ENCODE measurements at places on chromosomes 2 and 18.

GRCh38 chr2:111116843-111117597 lies 3.7 kb upstream of the BCL2L11 start:
- peak; percentile 85 for DNase-seq

DNA sequence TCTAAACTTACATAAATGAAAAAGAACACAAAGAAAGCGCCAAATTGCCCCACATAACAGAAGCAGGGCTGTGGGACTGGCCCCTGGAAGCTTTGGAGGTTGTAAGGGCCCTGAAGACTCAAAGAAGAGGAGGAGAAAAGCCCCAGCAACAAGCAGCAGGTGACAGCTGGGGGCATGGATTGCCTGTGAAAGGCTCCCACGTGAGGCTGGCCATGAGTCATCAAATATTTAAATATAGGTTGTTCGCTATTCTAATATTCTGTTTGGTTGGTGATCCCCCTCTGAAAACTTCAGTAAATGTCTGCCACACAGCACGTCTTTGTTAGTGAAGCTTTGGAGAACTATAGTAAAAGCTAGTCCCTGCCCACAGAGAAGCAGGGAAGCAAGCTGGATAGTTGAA lies 132.4 kb downstream of the MREG start:
- no peak for DNase-seq

DNA sequence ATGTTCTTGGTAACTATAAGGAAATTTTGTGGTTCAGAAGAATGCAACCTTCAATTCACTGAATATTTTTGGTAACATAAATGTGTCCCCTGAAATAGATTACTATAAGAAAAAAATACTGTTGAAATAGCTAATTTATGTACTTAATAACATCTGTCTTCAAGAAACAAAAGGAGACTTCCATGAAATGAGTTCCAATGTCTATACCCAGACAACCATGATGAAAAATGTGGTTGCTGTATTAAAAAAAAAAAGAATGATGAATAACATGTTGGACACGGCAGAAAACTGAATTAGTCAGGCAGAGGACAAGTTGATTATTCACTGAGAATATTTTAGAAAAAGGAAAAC lies 98.5 kb downstream of the TACR1 start:
- DNase-seq = no peak

DNA sequence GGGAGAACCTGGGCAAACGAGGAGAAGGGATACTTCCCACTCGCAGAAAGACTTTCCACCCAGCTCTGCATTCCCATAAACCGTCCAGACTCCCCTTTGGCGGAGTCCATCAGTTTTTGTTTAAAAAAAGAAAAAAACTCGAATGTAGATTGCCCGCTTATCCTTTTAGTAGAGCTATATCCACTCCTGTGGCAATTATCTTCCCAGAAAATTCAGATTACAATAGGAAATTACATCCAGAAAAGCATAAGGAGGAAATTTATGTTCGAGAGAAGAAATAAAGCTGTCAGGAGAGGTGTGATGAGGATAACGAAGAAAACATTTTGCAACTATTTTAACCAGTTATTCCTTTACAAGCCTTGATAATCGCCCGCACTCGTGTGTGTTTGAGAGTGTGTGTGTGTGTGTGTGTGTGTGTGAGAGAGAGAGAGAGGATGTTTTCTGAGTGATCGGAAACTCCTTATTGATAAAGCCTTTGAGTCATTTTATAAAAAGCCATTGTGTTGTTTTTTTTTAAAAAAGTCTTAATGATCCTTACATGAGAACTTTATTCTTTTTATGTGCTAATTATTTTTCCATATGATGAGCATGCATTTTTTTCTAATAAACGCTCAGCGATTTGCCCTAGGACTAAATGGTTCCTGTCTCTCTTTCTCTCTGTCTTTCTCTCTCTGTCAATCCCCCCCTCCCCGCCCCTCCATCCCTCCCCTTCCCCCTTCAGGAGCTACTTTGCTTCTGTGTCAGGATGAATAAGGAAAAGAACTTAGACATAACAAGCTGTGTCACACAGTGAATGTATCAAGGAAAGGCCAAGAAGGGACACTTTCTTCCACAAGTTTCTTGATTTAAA lies 1.1 kb upstream of the PPP3R1 start:
- no peak for DNase-seq

GRCh38 chr2:28348149-28348567 lies 44.5 kb upstream of the FOSL2 start:
- no peak for DNase-seq

GRCh38 chr18:59665057-59666006 lies 31.9 kb downstream of the CCBE1 start:
- DNase-seq = no peak

- DNase-seq = no peak
These were observed 272.8 kb downstream of the CYRIA start for GRCh38 chr2:16392647-16393499.

- DNase-seq = no peak
These were observed 46.5 kb downstream of the UNC50 start for GRCh38 chr2:98654699-98655495.

GRCh38 chr2:171995586-171995985 lies 4.2 kb upstream of the METAP1D start:
- no peak for DNase-seq

DNA sequence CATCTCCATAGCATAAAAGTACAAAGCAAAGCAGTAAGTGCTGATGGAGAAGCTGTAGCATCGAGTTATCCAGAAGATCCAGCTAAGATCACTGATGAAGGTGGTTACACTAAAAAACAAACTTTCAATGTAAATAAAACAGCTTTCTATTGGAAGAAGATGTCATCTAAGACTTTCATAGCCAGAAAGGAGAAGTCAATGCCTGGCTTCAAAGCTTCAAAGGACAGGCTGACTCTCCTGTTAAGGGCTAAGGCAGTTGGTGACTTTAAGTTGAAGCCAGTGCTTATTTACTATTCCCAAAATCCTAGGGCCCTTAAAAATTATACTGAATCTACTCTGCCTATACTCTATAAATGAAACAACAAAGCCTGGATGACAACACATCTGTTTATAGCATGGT lies 44.0 kb downstream of the METTL8 start:
- no peak for DNase-seq
